Activated CD8-positive, alpha-beta memory T cell treated with anti-CD3 and anti-CD28 coated beads for 1 hour (primary cell): ENCODE measurements at places on chromosomes 11 and 22.

- no peak for DNase-seq
Observed at GRCh38 chr11:87425391-87425790, 387.7 kb downstream of the TMEM135 start.

- DNase-seq: no peak
Observed at GRCh38 chr11:128042290-128042751, 545.0 kb downstream of the ETS1 start.

GRCh38 chr11:103806130-103806895, 230.1 kb upstream of the DDI1 start:
- no peak for DNase-seq

- DNase-seq: no peak
Observed at GRCh38 chr11:12815931-12816494, 141.8 kb downstream of the TEAD1 start.

GRCh38 chr11:32316858-32317642, 118.3 kb downstream of the WT1 start:
- DNase-seq: no peak

DNA sequence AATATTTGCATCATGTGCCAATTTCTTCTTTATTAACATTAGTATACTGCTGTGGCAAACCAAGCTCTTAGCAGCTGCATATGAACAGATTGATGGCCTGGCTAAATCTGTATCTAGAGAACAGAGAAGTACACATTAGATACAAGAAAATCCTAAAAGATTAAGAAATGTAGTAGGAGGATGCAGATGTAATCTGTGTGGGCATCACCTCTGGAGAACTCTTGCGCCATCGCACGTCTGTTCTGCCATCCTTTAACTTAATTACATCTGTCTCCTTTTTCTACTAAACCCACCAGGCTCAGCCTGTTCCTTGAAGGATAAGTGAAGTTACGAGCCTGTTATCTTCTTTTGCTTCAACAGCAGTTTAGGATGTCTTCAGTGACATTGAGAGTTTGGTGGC, 196.4 kb upstream of the PITPNB start:
- no peak for DNase-seq

DNA sequence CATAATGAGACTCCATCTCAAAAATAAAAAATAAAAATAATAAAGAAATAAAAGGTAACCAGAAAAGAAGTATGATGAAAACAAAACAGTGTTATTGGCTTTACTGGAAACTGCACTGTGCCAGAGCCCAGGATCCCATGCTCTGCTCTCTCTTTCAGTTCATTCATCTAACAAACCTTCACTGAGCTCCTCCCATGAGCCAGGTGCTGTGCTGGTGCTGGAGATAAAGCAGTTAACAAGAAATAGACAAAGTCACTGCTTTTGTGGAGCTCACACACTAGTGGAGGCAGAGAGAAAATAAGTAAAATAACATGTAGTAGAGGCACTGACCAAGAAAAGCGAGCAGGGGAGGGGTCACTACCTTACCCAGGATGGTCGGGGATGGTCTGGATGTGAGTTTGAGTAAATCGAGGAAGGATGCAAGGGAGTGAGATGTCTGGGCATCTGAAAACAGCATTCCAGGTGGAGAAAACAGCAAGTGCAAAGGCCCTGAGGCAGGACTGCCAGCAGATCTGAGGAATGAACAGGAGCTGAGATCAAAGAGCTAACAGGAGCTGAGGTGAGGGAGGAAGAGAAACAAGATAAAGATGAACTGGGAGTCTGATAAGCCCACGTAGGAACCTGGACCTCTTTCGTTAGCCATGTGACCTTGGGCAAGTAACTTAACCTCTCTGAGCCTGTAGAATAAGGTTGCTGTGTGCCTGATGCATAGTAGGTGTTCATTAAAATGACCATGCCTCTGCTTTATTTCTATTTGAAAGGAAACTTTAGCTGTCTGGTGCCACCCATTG, 31.3 kb upstream of the CD82 start:
- DNase-seq: no peak

DNA sequence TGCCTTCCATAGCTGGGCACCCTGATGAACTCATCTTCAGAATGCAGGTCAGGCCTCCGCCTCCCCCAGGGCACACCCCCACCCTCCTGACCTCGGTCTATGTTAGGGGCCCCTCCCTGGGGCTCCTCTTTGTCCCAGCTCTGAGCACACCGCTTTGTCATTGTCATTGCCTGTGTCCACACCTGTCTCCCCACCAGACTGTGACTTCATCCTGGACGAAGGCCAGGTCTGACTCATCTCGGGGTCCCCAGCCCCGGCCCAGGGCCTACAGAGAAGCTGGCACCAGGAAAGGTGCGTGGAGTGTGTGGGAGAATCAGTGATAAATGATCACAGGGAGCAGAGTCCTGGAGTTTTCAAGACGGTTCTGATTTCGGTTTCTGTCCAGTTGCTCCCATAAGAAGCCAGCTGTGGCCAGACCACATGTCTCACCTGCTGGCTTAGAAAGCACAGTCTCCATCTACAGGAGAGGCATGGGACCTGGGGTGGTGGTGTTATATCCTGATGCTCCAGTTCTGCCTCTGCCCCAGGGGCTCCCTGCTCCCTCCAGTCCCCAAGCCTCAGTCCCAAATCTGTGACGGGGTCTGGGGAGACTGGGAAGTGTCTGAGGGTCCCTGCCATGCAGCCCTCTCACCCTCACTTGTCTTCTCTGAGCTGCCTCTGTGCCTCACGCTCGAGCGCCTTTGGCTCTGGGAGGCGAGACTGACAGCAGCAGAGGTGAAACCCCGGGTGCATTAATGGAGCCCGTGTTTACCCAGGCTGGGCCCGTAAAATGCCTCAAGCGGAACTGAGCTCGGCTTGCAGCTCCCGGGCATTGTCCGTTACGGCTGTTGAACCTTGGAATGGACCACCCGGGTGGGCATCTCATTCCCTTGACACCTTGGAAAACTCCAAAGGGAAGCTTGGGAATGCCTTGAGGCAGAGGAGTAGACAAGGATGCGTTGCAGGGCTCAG, 85.5 kb upstream of the WNT11 start:
- DNase-seq: no peak

GRCh38 chr22:19410941-19411689, 20.4 kb downstream of the HIRA start:
- no peak for DNase-seq

GRCh38 chr11:110046775-110047380, 46.3 kb upstream of the ZC3H12C start:
- DNase-seq: no peak

GRCh38 chr11:799641-800316, 1.7 kb upstream of the SLC25A22 start:
- DNase-seq: no peak

DNA sequence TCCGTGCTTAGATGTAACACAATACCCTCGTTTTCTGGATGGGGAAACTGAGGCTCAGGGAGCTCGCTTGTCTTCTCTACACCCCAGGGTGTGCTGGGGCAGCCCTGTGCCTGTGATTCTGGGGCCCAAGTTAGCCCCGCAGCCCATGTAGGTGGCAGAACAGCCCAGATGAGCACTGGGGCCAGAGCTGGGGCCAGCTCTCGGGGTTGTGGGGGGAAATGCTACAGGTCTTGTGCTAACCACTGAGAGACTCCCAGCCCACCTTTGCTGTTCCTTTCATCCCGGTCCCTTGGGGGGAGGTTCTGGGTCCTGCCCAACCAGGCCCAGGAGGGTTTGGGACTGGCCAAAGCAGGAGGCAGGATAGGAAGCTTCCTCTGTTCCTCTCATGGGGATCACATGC, 13.5 kb downstream of the MYEOV start:
- DNase-seq: no peak

GRCh38 chr22:22403306-22403705, 105.2 kb downstream of the ZNF280B start:
- DNase-seq: no peak

DNA sequence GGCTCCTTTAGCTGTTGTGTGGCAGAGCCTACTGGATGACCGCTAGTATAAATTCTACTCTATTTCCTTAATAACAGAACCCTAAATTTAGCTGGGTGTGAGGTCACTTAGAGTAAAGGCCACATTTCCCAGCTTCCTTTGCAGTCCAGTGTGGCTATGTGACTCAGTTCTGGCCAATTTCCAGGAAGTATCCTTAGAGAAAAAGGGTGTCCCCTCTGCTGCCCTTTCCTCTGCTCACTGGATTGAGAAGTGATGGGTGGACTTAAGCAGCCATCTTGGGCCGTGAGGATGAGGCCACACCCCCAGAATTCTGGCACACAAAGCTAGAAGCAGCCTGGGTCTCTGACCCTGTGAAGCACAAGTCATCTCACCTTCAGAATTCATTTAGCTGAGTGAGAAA, 11.7 kb upstream of the RASD2 start:
- DNase-seq: no peak

- no peak for DNase-seq
Observed at GRCh38 chr11:15806217-15806616, 550.1 kb downstream of the SOX6 start.

GRCh38 chr11:46856605-46857343, 10.7 kb upstream of the CKAP5 start:
- DNase-seq: no peak

DNA sequence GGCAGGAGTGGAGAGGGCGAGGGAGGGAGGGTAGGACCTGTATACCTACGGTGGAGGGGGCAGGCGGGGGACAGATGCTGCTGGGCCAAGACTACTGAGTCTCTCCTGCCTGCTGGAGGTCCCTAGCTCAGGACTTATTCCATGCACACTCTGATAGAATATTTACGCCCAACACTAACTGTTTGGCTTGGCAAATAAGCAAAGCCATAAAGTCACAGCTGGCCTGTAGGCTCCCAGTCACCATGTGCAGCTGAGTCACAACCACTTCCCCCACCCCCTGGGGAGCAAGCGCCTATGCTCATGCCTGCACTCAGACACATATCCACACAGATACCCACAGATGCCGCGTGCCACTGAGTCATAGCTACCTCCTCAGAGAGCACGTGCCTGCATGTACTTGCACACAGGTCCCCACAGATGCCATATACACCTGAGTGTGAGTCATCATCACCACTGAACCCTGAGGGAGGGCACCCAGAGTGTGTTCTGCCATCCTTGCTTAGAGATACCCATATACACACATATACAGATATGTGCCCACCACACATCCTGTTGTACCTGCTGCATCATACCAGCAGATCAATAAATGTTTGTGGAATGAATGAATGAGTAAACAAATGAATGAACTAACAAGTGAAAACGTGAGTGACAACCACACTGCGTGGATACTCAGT, 95.8 kb downstream of the SWAP70 start:
- DNase-seq: peak; percentile 53

GRCh38 chr22:24105013-24105360, 76.3 kb upstream of the SUSD2 start:
- no peak for DNase-seq

DNA sequence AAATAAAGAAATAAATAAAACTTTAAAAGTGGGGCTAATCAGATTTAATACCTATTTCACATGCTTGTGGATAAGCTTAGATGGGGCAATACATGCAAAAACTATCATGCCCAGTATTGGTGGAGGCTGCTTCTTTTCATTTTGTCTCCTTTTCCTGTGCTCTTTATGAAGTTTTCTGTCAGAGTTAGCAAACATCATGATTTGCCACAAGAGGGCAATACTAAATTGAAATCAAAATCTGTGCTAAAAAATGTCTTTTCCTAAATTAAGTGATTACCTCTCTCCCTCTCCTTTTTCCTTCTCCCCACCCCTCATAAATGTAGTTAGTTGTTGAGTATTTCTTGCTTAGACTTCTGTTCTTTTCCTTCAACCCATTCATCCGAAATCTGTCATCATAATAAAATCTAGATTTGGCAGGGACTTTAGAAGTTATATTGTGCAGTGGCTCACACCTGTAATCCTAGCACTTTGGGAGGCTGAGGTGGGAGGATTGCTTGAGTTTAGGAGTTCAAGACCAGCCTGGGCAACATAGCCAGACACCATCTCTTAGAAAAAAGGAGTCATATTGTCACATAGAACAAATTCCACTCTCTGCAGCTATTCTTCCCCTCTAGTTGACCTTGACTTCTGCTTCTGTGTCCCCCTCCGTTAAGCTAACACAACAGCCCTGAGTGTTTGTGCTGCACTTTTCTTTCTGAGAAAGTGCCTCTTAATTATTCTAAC, 4.7 kb upstream of the ARHGAP42 start:
- no peak for DNase-seq

- DNase-seq: no peak
Observed at GRCh38 chr11:17328871-17329494, 22.6 kb upstream of the NCR3LG1 start.

DNA sequence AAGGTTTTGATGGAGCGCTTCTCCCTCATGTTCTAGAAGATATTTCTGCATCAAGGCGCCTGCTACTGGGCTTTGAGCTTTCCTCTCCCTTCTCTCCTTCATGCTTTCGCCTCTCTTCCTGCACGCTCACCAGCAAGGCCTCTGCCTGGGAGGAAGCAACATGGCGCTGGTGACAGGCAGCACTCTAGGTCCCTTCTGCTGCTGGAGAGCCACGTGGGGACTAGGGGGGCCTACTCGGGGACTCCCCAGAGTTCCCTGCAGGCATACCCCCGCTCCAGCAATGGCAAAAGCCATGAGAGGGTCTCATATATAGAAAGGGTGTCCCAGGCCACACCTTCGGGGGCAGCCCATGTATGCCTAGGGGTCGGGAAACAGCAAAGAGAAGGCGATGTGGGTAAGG, 49.7 kb downstream of the GRIK4 start:
- DNase-seq: no peak

DNA sequence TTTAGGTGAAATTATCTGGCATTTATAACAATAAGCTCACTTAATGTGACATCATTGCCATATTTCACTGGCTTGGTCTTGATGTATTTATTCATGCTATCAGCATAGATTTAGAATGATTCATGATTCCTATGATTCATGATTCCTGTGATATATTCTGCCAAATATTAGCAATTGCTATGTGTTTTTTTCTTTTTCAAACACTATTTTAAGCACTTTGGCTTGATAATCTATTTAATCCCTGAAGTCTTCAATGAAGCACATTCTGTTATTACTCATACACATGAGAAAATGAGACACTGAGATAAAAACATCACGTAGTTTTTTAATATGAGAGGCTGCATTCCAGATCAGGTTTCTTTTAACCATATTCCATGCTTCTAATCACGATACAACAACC, 78.5 kb downstream of the LUZP2 start:
- DNase-seq: no peak

- no peak for DNase-seq
Observed at GRCh38 chr11:99979042-99979441, 708.0 kb upstream of the ARHGAP42 start.

- DNase-seq: no peak
Observed at GRCh38 chr22:35021161-35021560, 44.8 kb upstream of the ISX start.

- no peak for DNase-seq
Observed at GRCh38 chr22:43707648-43708047, 104.5 kb downstream of the EFCAB6 start.

DNA sequence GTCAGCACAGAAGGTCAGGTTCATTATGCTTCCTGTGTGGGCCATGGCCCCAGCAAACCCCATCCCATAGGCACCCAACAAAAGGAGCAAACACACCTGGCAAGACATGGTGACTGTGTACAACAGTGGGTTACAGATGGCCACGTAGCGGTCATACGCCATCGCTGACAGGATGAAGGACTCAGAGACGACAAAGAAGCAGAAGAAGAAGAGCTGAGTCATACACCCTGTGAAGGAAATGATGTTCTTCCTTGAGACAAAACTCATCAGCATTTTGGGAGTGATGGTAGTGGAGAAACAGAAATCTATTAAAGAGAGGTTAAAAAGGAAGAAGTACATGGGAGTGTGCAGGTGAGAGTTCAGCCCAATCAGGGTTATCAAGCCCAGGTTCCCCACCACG, 309 bp downstream of the OR8B12 start:
- DNase-seq: no peak
